ENCODE measurements at places on chromosomes 6 and 20. TPM values are rescaled to one million over a fixed set of nuclear protein-coding genes. Genes with fewer than 3 reads are reported as not detected.
A peak's percentile ranks its signal among the peaks of the same experiment; 100 is the strongest.

GRCh38 chr6:121436274-121436857 lies 920 bp downstream of the GJA1 start:
- DNase-seq: no peak

DNA sequence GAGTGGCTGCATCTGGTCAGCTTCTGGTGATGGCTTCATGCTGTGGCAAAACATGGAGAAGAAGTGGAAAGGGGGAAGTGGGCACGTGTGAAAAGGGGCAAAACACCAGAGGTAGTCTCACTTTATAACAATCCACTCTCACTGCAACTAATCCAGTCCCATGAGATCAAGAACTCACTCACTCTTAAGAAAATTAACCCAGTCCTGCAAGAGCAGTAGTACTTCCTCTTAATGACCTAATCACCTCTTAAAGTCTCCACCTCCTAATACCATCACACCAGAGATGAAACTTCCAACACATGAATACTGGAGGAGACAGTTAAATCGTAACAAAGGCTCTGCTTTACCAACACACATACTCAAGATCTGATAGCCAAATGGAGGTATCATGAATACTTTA lies 152.6 kb downstream of the THEMIS start:
- no peak for DNase-seq

DNA sequence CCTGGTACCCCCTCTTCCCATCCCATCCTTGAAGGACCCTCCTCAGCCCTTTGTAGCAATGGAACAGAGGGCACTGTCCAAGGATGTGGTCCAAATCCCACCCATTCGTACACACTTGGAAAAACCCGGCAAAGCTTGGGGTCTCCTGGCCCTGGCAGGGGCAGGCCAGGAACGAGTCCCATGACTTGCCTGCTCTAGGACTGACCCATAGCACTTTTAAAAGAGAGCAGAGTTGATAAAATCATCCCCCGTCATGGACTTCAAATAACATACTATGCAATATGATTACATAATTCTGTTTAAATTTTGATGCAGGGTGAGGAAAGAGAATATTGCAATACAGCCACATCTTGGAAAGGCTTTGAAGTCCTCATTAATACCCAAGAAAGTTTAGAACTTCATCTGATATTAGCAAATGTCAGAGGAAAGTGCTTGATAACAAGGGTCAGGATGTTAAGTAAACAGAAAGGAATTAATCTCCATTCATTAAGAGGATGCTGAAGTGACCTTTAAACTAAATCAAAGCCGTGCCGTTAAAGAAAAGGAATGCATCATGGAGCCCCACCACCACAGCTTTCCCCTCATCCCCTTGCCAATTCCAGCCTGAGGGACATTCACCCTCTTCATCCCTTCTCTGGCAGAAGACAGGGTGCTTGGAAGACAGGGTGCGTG lies 60.7 kb upstream of the NXT1 start:
- DNase-seq: peak; percentile 5

UBD gene
- total RNA-seq: not detected

TFAP2D gene
- not detected for total RNA-seq

C20orf204 gene
- total RNA-seq: 1.6 TPM

PRL gene
- total RNA-seq: not detected
